Brain pericyte (primary cell): ENCODE measurements at places on chromosomes 4 and X.
A peak's percentile ranks its signal among the peaks of the same experiment; 100 is the strongest.

DNA sequence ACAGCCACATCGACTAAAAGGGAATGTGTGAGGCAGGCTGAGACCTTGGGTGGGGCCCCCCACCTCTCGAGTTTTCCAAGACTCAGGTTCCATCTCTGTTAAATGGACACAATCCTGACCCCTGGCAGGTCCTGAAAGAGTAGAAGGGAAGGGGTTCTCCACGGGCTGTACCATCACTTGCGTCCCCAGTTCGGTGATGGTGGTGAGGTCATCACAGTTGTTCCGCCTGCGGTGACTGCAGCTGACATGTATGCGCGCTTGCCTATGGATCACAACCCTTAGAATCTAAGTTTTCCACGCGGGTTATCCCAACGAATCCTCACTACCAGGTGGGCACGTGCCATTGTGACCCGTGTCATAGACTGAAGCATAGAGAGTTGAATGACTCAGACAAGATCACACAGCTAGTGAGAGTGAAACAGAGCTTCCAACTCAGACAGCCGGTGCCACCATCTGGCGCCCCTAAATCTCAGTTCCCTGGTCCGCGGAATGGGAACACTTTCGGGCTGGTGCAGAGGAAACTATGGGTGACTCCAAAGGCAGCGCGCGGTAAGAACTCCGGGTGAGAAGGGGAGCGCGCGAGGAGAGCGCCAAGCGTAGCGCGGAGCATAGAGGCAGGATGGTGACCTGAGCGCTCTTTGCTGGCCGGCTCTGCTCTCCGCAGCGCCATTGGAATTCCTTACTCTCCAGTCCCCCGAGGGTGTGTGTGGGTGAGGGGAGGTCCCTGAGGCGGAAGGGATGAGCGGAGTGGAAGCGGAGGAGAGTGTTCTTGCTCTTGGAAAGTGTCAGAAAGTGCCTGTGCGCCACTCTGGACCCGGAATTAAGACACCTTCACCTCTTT, 10.5 kb downstream of the MSX1 start:
- DNase-seq, result no peak

GRCh38 chrX:68084765-68085164, 348.5 kb downstream of the OPHN1 start:
- no peak for DNase-seq

GRCh38 chr4:2264481-2265041, 2.7 kb upstream of the MXD4 start:
- DNase-seq, result no peak

- no peak for DNase-seq
Observed at GRCh38 chr4:8602686-8603430, 10.3 kb downstream of the CPZ start.

DNA sequence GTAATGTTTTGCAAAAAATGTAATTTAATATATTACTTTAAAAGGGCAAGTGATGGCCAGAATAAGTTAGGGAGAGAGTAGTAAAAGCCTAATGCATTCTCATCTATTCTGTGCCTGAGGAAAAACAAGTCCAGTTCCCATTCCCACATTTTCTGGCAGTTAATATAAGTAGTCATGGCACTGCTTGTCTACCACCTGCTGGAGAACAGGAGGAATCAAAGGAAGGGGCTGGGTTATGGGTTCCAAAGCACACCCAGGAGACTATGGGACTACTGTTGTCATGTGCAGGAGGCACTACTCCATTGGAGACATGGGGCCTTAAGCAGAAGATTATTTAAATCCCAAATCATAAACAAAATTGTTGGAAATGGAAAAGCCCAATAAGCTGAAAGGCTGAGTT, 2618.6 kb downstream of the ARAP2 start:
- no peak for DNase-seq

DNA sequence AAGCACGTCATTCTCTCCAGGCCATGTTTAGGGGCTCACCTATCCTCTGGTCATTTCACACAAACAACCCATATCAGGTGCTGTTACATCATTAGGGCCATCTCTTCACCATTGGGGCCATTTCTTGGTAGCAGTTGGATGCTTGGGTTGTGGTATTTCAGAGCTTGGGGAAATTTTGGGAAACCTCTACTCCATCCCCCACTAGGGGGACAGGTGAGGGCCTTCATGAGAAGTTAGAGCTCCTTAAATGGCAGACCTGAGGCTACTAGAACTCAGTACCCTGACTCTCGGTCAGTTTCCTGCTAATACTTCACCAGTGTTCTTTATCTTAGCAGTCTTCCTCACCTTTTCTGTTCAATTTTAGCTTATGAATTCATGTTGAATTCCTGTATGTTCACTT, 50.2 kb downstream of the ZNF827 start:
- no peak for DNase-seq

GRCh38 chr4:74435296-74435695, 9.6 kb upstream of the AREG start:
- no peak for DNase-seq

DNA sequence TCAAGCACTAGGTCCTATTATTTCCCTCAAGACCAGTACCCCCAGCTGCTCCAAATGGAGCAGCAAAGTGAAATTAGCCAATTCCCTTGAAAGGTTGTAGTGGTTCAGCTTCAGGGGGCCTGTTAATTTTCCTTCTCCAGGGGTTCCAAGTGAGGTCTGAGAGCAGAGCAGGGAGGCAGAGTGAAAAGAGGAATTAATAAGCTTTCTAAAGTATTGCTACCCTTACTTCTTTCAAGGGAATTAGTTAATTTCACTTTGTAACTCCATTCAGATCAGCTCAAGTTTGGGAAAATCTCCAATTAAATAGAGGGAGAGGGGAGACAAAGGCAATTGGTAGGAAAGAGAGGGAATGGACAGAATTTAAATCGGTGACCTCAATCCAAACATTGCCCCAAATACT, 78.7 kb upstream of the SLC7A11 start:
- no peak for DNase-seq

DNA sequence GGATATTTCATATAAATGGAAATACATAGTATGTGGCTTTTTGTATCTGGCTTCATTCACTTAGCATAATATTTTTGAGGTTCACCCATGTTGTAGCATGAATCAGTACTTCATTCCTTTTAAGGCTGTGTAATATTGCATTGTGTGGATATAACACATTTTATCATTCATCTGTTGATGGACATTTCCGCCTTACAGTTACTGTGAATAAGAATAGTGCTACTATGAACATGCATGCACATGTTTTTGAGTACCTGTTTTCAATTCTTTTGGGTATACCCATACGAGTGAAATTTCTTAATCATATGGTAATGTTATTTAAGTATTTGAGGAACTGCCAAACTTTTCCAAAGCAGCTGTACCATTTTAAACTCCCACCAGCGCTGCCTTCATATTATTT, 539.6 kb upstream of the DIPK2B start:
- DNase-seq, result no peak

GRCh38 chr4:159829184-159829583, 726.3 kb downstream of the RAPGEF2 start:
- DNase-seq, result no peak

GRCh38 chrX:97074400-97074799, 190.7 kb downstream of the RPA4 start:
- DNase-seq, result no peak

- no peak for DNase-seq
Observed at GRCh38 chr4:83269256-83269655, 15.3 kb downstream of the COQ2 start.

GRCh38 chrX:314781-315595, 3.6 kb downstream of the GTPBP6 start:
- no peak for DNase-seq

- peak; percentile 43 for DNase-seq
Observed at GRCh38 chrX:39953879-39954278, 143.9 kb downstream of the BCOR start.

GRCh38 chrX:100379388-100379986, 30.6 kb downstream of the PCDH19 start:
- DNase-seq, result no peak

DNA sequence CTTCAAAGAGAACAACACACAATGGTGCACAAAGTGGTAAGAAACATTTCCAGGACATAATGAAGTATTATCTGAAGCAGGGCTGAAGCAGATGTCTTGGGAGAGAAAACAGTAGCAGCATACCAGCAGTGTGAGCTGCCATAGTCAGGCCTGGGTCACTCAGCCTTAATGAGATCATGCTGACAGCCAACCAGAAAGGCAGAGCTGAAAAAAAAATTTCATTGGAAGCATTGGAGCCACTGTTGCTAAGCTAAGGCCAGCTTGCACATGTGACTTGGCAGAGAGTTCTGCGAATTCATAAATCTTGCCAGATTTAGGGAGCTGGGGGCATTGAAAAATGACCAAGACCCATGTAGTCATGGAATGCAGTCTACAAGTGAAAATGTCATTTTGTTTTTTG, 444.0 kb upstream of the PITX2 start:
- DNase-seq, result no peak

GRCh38 chrX:153488231-153488914, 6.4 kb upstream of the BGN start:
- DNase-seq, result no peak

GRCh38 chrX:2228536-2228935, 272.2 kb downstream of the DHRSX start:
- DNase-seq, result no peak

DNA sequence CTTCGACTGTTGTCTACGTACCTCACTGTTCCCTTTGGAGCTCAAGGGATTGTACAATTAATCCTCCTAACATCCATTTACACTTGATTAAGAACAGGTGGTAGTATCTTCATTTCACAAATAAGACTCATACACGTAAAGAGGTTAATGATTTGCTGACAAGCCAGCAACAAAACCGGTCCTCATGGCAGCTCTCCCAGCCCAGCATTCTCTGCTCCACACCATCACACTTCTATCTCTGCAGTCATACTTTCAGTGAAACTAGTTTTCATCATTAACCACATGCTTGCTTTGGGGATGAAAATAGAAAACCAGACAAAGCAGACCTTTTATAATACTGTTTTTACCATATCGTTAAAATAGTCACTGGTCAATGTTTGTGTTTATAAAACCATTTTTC, 28.7 kb upstream of the CASK start:
- no peak for DNase-seq

- DNase-seq, result peak; percentile 43
Observed at GRCh38 chr4:53541577-53542206, 49.6 kb downstream of the LNX1 start.

- no peak for DNase-seq
Observed at GRCh38 chrX:119009071-119009470, 34.7 kb downstream of the LONRF3 start.

GRCh38 chrX:153973127-153974002, 811 bp downstream of the TMEM187 start:
- no peak for DNase-seq

DNA sequence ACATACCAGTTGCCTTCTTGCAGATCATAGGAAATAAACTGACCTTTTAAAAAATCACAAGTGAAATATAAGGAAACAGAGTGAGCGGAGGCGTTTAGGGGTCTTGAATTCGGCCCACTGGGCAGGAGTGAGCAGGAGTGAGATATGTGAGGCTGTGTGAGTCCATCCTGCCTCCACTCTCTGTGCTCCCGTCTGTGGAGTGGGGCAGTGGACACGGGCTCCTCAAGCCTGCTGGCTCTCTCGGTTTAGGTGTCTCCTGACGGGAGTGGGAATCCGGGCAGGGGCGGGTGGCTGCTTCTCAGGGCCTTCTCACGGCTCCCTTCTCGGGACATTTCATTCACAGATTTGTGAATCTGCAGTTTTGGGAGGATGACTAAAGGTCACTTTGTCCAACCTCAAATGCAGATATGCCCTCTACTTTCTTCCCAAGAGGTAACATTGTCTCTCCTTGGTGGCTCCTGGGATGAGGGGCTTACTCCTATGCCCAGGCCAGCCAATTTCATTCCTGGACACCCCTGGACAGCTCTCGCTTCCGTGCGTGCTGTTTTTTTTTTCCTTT, 27.6 kb downstream of the CYTL1 start:
- DNase-seq, result no peak
